ENCODE measurements at places on chromosomes 1 and 21. TPM values are rescaled to one million over a fixed set of nuclear protein-coding genes. Genes with fewer than 3 reads are reported as not detected.

GRCh38 chr1:55816456-55817426 lies 601.6 kb upstream of the USP24 start:
- DNase-seq, result peak; percentile 7

- DNase-seq, result no peak
Measured at GRCh38 chr1:163347106-163347505, 25.4 kb downstream of the NUF2 start.

DNA sequence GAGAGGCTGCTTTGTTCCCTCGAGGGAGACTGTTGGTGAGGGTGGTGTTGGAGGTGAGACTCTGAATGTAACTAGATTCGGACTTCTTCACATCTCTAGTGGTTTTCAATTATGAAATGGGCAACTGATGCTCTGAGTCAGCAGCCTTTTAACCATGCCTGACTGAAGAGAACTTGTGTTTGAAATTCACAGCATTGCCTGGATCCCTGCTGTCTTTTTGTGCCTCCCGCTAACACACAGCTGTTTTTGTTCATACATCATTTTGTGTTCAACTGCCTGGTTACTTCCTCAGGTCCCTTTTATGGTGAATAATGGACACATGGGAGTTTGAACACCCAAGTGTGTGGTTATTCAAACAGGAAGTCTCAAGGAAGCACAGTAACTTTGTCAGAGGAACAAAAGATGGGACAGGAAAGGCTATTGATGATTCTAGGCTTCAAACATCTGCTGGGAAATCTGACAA lies 16.8 kb downstream of the LAMC1 start:
- no peak for DNase-seq

GRCh38 chr1:3956527-3957170 lies 56.6 kb upstream of the C1orf174 start:
- DNase-seq, result no peak

The CA6 gene
- total RNA-seq, result 0.27 TPM

DNA sequence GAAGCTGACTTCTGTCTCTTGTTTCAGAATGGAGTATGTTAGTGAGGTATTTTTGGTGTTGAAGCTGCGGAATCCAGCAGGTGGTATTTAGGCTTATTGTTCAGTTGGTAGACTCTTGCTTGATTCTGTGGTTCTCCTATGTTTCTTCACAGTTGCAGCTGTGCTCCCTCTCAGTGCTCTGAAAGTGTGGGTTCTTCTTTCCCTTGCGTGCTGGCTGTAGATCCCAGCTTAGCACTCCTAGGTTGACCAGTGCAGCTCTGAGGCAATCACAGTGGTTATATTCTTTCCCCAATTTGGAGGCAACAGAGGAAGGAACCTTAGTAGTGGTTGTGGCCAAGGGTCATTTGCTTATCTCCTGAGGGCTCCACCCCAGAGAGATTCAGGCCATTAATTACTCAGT lies 269.2 kb upstream of the NRIP1 start:
- no peak for DNase-seq

DNA sequence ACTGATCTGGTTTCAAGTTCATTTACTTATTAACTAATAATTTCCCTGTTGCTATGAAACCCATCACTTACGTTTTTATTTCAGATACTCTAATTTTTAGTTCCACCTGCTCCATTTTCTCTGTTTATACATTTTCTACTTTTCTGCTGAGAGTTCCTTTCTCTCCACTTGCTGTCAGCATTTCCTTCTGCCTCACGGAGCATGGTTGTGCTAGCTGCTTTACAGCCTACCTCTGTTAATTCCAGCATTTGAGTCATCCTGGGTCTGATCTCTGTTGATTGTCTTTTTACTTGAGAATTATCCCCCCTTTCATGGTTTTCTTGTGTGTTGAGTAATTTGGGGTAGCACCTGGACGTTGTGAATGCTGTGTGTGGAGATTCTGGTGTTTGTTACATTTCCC lies 373.2 kb upstream of the C1orf174 start:
- DNase-seq, result no peak

The MDM4 gene
- 89.1 TPM for total RNA-seq

The TEX38 gene
- 0.18 TPM for total RNA-seq

DNA sequence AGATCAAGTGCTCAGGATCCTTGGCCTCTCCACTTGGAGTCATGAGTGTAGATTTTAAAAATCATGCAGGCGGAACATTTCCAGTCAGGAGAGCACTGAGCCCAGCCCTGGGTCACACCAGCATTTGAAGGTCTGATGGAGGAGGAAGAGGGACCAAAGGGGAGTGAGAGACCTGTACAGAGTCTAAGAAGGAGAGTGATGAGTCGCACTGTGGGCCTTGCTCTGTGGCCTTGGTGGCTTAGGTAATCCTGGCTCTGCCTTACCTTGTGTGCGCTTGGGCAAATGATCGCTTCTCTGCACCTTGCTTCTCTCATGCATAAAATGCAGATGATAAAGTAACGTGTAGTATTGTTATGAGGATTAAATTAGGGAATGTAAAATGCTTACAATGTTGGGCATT lies 225.3 kb downstream of the SDCCAG8 start:
- DNase-seq, result no peak

DNA sequence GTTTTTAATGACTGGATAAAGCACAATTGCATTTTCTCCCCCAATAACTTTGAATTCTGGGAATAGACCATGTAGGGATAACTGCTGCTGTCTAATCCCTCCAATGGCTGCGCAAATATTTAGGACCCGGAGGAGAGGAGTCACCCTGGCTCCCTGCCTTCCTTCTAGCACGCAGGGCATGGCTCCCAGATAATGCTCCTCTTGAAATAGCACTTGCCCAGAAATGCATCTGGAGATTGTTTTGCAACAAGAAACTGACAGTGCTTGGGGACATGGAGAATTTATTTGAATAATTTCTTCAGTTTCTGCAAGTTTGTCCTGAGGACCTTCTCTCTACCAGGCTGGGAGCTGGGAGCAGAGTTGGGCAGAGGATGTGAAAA lies 83.5 kb downstream of the MAN1C1 start:
- no peak for DNase-seq

The LINGO4 gene
- 0.09 TPM for total RNA-seq

DNA sequence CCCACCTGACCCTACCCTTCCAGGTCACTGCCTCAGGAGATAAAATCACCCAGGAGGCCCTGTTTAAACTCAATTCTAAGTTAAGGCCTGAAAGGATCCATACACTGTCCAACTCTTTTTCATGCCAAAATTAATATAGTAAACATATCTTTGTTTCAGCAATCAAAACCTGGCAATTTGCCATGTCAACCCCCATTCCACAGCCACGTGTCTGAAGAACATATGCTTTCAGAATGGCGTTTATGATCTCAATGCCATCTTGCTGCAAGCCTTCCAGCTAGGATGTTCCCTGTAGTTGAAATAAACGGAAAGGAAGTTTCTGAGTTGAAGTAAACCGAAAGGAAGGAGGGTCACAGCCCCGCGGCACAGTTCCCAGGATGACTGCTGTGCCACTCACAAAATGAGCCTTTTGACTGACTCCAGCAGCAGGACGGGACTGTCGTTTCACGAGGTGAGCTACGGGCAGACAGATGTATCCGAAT lies 472.0 kb downstream of the SMYD3 start:
- no peak for DNase-seq

DNA sequence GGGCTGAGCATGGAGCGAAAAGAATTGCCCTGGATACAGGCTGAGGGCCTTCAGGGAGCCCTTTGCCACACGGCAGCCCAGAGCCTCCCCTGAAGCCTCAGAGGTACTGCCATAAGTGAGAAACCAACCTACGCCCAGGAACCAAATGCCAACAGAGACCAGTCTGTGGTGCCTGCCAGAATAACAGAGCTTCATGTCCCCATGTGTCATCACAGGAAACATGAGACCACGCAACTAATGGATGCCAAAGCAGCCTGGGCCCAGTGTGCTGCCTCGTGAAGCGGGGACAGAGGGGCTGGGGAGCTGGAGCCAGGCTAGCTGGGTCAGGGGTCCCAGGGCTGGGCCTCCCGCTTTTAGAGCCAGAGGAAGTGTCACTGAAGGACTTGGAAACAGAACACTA lies 18.7 kb upstream of the STUM start:
- no peak for DNase-seq

DNA sequence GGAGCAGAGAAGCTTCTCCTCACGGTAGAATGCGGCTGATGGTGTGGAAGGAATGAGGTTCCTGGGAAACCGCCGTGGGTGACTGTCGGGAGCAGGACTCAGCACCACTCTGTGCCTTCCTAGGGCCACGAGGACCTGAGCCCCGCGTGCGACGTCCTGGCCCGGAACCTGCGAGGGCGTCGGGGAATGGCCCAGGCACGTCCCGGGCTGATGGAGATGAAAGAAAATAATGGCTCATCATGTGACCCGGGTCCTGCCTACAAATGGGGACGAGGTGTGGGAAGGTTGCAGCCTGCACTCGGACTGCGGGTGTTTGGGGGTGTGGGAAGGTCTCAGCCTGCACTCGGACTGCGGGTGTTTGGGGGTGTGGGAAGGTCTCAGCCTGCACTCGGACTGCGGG lies 25.1 kb upstream of the TTLL10 start:
- DNase-seq, result no peak

- no peak for DNase-seq
Measured at GRCh38 chr1:2350501-2350900, 40.9 kb downstream of the MORN1 start.

DNA sequence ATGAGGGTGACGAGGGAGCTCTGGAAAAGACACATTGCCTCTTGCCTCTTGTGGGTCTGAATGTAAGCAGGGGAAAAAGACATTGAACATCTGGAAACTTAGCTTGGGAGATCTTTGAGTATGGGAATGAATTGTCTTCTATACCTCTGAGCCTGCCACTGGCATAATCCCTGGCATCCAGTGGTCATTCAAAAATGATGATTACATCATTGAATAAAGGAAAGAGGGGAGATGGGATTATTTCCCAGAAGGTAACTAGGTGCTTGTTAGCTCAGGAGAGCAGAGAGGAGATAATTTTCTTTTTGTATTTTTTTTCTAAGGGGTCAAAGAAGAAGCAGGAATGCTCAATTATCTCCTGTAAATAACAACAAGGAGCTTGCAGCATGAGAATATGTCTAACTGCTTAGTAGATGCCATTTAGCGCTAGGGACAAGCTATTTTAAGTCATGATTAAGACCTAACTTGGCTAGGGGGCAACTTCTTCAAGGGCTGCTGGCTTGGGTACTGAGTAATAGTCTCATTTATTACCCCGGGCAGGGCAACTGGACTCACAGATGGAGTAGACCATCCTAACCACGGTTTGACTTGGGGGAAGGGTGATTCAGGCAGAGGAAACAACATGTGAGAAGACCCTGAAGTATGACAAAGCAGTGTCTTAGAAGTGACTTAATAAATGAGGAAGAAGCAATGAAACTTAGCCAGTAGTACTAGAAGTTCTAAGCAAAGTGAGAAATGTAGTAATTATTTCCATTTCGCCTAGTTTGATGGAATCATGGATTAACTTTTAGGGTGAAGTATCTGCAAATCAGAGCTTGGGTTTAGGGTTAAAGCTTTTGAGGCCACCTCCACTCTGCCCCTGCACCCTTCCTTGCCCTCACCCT lies 11.0 kb upstream of the XCL2 start:
- no peak for DNase-seq

- DNase-seq, result no peak
Measured at GRCh38 chr1:179241530-179242097, 12.1 kb upstream of the ABL2 start.

- DNase-seq, result no peak
Measured at GRCh38 chr1:106266786-106267185, 789.7 kb upstream of the PRMT6 start.

The MANEAL gene
- 1.0 TPM for total RNA-seq

Data from activated CD4-positive, alpha-beta T cell treated with anti-CD3 and anti-CD28 coated beads for 36 hours (primary cell).